ENCODE measurements at places on chromosomes 6 and 20. TPM values are rescaled to one million over a fixed set of nuclear protein-coding genes. Genes with fewer than 3 reads are reported as not detected.

The UBD gene
- total RNA-seq, result not detected

The BMP7 gene
- not detected for total RNA-seq

The DNMT3B gene
- 0.93 TPM for total RNA-seq

The TNNC2 gene
- total RNA-seq, result not detected

The SLC35D3 gene
- total RNA-seq, result not detected

The IL17F gene
- total RNA-seq, result not detected

The GNAS gene
- total RNA-seq, result 1,032 TPM

The EFCAB8 gene
- total RNA-seq, result not detected

The ASIP gene
- not detected for total RNA-seq

The MRPS18B gene
- total RNA-seq, result 56.2 TPM

The TGM3 gene
- not detected for total RNA-seq

The HRH3 gene
- total RNA-seq, result not detected

The FAM210B gene
- total RNA-seq, result 52.5 TPM

The CLDN20 gene
- not detected for total RNA-seq

The GTSF1L gene
- not detected for total RNA-seq

The TEAD3 gene
- 37.5 TPM for total RNA-seq

The GCNT2 gene
- 5.4 TPM for total RNA-seq
